Panc1 (cell line): ENCODE measurements at places on chromosomes 11 and 22.

- no peaks in the 10 kb centered on the region for H3K36me3 ChIP-seq
- H3K4me1 ChIP-seq, result no peaks in the 10 kb centered on the region
- H3K27ac ChIP-seq, result no peak overlapping the region
- H3K4me3 ChIP-seq, result no peak overlapping the region
- no peaks in the 10 kb centered on the region for H3K27me3 ChIP-seq
Observed at GRCh38 chr11:22133776-22134175, 59.1 kb upstream of the ANO5 start.

DNA sequence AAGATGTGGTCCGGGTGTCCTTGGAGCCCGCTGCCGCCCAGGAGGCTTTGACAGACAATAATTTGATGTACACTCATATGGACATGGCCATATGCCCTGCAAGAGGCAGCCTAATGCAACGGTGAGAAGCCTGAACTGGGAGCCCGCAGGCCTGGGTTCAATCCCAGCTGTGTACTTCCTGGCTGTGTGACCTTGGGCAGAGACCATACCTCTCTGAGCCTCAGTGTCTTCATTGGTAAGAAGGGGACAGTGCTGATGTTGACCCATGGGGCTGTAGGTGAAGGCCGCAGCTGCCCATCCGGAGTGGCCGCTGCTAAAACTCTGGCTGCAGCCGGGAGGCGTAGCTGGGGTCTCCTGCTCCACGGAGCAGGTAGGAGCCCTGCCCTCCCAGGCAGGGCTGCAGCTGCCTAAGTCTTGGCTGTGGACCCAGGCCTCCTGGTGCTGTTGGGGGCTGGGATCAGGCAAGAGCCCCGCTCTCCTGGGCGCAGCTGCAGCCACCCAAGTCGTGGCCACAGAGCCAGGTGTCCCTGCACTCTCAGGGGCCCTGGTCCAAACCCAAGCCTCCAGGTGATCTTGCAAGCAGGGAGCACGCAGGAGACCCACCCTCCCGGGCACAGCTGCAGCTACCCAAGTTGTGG, 8.9 kb downstream of the IL2RB start:
- no peak overlapping the region for H3K27ac ChIP-seq
- no peak for DNase-seq
- H3K4me3 ChIP-seq, result no peak overlapping the region
- no peaks in the 10 kb centered on the region for H3K36me3 ChIP-seq

- no peaks in the 10 kb centered on the region for H3K4me1 ChIP-seq
- no peaks in the 10 kb centered on the region for H3K27me3 ChIP-seq
- no peak overlapping the region for H3K4me3 ChIP-seq
Observed at GRCh38 chr11:90434858-90435257, 212.0 kb upstream of the CHORDC1 start.

DNA sequence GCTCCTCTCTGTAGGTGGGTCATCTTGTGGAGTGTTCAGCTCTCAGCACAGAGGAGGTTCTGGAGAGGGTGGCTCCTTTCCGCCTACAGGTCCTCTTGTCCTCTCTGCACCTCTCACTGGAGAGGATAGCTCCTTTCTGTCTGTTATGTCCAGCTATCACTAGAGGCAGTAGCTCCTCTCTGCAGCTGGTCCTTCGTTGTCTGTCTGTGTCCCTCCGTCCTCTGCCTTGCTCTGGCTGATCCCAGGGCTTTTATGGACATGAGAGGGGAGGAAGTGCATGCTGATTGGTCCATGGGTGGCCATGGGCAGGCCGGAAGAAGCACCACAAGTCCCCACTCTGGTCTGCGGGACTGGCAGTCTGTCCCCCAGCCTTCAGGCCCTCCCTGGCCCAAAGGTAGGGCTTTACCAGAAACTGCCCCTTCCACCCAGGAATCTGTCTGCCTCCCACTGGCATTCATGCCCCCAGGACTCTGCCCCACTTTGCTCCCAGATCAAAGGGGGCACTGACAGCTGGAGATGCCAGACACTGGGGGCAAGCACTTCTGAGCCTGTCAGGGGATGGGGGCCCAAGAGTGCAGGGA, 38.6 kb upstream of the CALCB start:
- no peaks in the 10 kb centered on the region for H3K4me1 ChIP-seq
- no peaks in the 10 kb centered on the region; the same call in none of the 2 replicates for H3K27me3 ChIP-seq
- DNase-seq, result no peak
- H3K27ac ChIP-seq, result no peak overlapping the region
- H3K4me3 ChIP-seq, result no peak overlapping the region
- no peaks in the 10 kb centered on the region for H3K36me3 ChIP-seq

- peaks cover 5% of the 10 kb centered on the region for H3K27me3 ChIP-seq
- no peak for DNase-seq
- no peaks in the 10 kb centered on the region for H3K4me1 ChIP-seq
- H3K4me3 ChIP-seq, result no peak overlapping the region
- H3K36me3 ChIP-seq, result no peaks in the 10 kb centered on the region
Observed at GRCh38 chr11:133506551-133507094, 25.7 kb downstream of the OPCML start.

- no peak overlapping the region for H3K4me3 ChIP-seq
- DNase-seq, result no peak
- H3K27ac ChIP-seq, result no peak overlapping the region
- no peaks in the 10 kb centered on the region for H3K36me3 ChIP-seq
- H3K4me1 ChIP-seq, result peaks cover 11% of the 10 kb centered on the region
Observed at GRCh38 chr11:61735391-61735790, 17.0 kb upstream of the MYRF start.

DNA sequence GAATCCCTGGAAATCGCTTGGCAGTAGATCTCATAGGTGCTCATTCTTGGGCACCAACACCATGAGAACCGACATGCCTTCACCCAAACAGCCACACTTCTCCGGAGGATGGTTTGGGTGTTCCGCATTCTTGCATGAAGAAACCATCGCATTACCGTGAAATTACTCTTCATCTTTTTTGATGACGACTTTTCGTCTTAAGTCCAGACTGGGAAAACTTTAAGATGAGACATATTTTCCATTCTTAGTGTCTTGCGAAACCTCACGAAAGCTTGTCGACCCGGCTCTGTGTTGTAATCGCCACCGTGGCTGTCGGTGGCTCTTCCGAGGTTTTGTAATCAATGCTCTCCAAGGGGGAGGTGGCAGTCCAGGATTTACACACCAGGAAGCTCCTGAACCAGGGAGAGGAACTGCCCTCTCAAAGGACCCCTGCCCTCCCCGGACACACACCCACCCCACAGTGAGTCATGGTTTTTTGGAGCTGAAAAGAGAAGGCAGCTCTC, 1.7 kb downstream of the TOM1 start:
- H3K27me3 ChIP-seq, result no peaks in the 10 kb centered on the region
- peaks cover 9% of the 10 kb centered on the region for H3K4me1 ChIP-seq
- DNase-seq, result peak; percentile 30
- H3K36me3 ChIP-seq, result no peaks in the 10 kb centered on the region
- H3K27ac ChIP-seq, result peak overlapping the region; percentile 83

DNA sequence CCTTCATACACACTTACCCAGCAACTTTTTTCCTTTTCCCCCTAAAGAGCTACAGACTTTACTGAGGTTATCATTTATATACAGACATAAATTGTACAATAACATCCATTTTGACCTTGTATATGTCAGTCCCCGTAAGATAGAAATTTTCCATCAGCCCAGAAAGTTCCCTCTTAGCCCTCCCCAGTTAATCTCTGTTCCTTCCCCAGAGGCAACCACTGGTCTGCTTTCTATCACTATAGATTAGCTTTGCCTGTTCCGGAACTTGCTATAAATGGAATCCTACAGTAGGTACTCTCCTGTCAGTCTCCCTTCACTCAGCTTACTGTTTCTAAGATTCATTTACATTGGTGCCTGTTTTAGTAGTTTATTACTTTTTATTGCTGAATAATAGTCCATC, 54.9 kb downstream of the TSPAN18 start:
- no peaks in the 10 kb centered on the region for H3K27me3 ChIP-seq
- H3K36me3 ChIP-seq, result no peaks in the 10 kb centered on the region
- no peak overlapping the region for H3K27ac ChIP-seq
- DNase-seq, result no peak
- no peak overlapping the region for H3K4me3 ChIP-seq

DNA sequence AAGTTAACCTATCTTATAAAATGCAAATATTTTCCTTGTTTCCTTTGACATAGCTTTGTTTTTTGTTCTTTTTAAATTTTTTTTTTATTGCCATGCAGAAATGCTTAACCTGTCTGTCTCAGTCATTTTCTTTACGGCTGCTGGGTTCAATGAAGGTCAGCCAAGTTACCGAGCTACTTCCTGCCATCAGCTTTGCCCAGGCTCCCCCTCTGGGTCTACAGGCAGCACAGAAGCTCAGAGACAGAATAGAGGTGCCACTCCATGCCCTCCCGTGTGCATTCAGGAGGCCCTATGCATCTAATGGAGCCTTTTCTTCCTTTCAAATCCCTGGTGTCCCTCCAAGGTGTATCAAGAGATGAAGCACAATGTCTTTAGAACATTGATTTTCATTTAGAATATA, 411.0 kb upstream of the NARS2 start:
- H3K4me1 ChIP-seq, result no peaks in the 10 kb centered on the region
- DNase-seq, result no peak
- H3K36me3 ChIP-seq, result no peaks in the 10 kb centered on the region

- no peaks in the 10 kb centered on the region for H3K4me1 ChIP-seq
- H3K36me3 ChIP-seq, result no peaks in the 10 kb centered on the region
- H3K27me3 ChIP-seq, result no peaks in the 10 kb centered on the region
- DNase-seq, result no peak
- H3K27ac ChIP-seq, result no peak overlapping the region
Observed at GRCh38 chr11:103714246-103714645, 322.2 kb upstream of the DDI1 start.

DNA sequence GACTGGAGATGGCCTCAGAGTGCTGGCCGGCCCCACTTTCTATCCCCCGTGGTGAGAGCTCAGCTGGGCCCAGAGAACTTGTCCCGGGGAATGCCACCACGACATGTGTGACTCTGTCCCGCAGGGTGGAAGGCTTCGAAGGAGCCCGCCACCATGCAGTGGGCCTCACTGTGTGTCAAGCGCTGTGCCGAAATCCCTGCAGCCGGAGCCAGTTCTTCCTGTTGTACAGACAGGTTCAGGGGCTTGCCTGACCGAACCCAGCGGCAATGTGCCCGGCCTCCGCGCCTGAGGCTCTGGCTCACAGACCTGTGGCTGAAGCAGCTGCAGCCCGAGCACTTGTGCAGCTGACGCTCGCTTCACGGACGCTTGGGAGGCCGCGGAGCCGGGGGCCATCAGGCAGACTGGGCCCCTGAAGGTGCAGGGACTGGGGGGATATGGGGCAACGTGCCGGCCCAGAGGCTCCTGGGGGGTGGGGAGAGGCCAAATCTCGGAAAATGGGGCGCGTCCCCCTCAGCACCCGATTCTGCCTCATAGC, 650 bp downstream of the PPM1F start:
- no peaks in the 10 kb centered on the region; the same call in 1 of the 2 replicates for H3K36me3 ChIP-seq
- H3K4me3 ChIP-seq, result peak overlapping the region; percentile 60
- peaks cover 4% of the 10 kb centered on the region; the same call in 1 of the 2 replicates for H3K4me1 ChIP-seq
- peak overlapping the region; percentile 65 for H3K27ac ChIP-seq
- DNase-seq, result no peak

GRCh38 chr22:44055805-44056204, 31.7 kb downstream of the PARVB start:
- no peaks in the 10 kb centered on the region for H3K27me3 ChIP-seq
- no peaks in the 10 kb centered on the region for H3K36me3 ChIP-seq
- no peak overlapping the region for H3K4me3 ChIP-seq

DNA sequence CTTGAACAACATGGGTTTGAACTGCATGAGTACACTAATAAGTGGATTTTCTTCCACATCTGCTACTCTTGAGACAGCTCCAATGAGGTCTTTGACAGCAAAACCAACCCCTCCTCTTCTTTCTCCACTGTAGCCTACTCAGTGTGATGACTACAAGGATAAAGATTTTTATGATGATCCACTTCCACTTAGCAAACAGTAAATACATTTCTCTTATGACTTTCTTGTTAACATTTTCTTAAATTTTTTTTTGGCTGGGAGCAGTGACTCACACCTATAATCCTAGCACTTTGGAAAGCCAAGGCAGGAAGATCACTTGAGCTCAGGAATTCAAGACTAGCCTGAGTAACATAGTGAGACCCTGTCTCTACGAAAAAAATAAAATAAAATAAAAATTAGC, 9.9 kb upstream of the EIF4G2 start:
- H3K27ac ChIP-seq, result no peak overlapping the region
- H3K27me3 ChIP-seq, result no peaks in the 10 kb centered on the region
- no peak for DNase-seq
- 0 out of 2 replicates have a peak, but pooled peaks cover 6% of the 10 kb centered on the region for H3K4me1 ChIP-seq

DNA sequence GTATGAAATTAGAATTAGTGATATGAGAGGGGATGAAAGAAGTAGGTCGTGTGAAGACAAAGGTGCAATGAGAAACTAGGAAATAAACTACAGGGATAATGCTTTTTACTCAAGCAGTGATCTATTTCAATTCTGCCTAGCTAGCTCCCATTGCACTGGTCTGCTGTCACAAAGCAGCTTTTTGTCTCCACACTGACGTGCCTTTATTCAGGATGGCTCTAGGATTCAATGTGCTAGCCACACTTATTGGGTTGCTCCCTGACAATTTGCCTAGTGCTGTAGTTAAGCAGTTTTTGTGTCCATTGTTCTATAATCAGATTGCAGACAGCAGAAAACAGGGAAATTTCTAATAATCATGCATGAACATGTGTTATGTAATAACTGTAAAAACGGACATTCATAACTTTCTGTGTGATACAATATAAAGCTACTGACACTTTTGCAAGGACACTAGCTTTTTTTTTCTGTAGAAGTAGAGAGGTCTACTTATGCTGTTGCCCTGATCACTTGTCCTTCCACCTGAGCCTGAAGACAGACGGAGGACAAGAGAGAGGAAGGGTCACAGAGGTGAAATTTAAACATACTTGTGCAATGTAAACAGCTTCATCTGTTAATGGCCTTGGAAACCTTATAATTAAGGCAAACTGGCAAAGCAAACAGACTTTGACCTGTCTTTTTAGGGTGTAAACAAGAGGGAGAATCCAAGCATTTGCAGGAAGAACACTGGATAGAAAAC, 269.6 kb downstream of the LRRC4C start:
- DNase-seq, result no peak
- H3K4me1 ChIP-seq, result no peaks in the 10 kb centered on the region
- H3K27ac ChIP-seq, result no peak overlapping the region
- H3K36me3 ChIP-seq, result no peaks in the 10 kb centered on the region

DNA sequence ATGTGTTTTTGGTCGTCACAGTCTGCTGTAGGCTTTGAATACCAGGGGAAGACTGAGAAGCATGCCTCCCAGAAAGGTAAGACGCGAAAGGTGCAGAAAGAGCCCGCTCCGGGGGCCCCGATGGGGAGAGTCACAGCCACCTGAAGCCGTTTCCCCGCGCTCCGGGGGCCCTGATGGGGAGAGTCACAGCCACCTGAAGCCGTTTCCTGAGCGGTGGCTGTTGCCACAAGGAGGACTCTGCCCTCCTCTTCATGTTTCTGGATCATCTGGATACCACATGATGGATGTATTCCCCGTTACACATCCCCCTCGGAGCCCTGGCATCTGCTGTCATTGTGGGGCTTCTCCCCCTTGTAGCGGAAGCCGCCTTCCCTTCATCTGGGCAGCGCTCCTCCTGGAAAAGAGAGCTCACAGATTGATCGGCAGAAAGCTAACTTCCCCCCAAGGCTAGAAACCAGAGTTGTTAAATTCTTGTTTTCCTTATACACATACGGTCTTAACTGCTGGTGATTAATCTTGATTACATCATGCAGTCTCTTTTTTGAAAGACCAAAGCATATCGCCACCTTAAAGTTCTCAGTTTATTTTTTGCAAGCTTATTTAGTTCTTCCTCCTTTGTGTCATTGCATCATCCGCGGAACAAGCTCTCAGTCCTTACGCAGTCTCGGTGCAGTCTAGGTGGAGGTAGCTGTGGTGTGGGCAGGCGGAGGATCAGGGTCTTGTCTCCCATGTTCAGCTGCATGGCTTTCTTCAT, 17.5 kb downstream of the CTTN start:
- H3K36me3 ChIP-seq, result peaks cover 39% of the 10 kb centered on the region
- no peaks in the 10 kb centered on the region for H3K27me3 ChIP-seq
- no peak overlapping the region for H3K4me3 ChIP-seq
- peak overlapping the region; percentile 5; the same call in 1 of the 2 replicates for H3K27ac ChIP-seq

- no peak for DNase-seq
- H3K4me3 ChIP-seq, result no peak overlapping the region
- H3K36me3 ChIP-seq, result no peaks in the 10 kb centered on the region
- H3K4me1 ChIP-seq, result no peaks in the 10 kb centered on the region
- H3K27me3 ChIP-seq, result peaks cover 15% of the 10 kb centered on the region
Observed at GRCh38 chr11:11081776-11082175, 223.9 kb upstream of the ZBED5 start.
